ENCODE measurements at places on chromosomes 16 and 17.

GRCh38 chr17:36869856-36870719 is 67.2 kb upstream of the LHX1 start:
- no peak for DNase-seq

DNA sequence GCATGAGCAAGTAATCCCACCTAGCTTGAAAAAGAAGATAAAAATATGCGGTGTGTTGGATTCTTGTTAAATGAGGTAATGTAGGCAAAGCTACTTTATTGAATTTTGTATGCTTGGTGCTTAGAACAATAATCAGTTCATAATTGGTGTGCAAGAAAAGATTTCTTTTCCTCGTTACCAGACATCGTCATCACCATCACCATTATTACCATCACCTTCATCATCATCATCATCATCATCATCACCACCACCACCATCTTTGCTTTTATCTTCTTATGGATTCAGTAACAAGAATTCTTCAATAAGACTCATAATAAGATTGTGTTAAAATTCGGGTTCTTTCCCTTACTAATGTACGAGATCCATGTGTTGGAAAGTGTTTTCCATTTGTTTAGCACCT is 173.7 kb downstream of the RBFOX1 start:
- DNase-seq: no peak

- DNase-seq: no peak
These were observed 11.5 kb upstream of the ZC3H18 start for GRCh38 chr16:88558457-88559442.

DNA sequence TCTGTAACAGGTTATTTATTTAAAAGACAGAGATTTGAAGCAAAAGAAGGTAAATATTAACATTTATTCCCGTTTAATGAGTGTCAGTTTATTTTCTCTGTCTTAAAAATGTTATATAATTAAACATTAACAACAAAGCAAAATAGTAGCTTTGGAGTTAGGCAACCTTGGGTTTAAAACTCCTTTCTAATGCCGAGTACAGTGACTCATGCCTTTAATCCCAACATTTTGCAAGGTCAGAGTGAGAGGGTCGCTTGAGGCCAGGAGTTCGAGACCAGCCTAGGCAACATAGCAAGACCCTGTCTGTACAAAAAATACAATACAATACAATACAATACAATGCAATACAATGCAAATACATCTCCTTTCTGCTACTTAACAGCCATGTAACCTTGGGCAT is 128.7 kb downstream of the CHD9 start:
- no peak for DNase-seq

- DNase-seq: no peak
These were observed 98.9 kb downstream of the CCT6B start for GRCh38 chr17:34862384-34862783.

- DNase-seq: no peak
These were observed 25.5 kb downstream of the MYO18A start for GRCh38 chr17:29154516-29155226.

GRCh38 chr16:51648526-51648925 is 497.5 kb upstream of the SALL1 start:
- DNase-seq: no peak

DNA sequence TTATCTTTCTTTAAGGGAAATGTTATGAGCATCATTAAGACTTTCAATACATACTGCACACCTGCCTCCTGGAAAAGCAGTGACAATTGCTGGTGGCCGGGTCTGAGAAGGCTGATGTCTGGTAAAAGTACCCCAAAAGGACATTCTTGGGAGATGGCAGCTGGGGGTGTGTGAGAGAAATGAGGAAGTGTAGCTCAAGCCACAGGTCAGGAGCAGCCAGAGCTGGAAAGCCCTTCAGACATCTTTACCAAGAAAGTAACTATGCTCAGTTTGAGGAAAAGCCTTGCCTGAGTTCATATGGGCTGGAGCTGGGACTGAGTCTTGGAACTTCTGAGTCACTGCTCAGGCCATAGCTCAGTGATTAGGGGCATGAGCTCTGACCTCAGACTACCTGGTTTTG is 94.7 kb upstream of the N4BP1 start:
- DNase-seq: no peak

DNA sequence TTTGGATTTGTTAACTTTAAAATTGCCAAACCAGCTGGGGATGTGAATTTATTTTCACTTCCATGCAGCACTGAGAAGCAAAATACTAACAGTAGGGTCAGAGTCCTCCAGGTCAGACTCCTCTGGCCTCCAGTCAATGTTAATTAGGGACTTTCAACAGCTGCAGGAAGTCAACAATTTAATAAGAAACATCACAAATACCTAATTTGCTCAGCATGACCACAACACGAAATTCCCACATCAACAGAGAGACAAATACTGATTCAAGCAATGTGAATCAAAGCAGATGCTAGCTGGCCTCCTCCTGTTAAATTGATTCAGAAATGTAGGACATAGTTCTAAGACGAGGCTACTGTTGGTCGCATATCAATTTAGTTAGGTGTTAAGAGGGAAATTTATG is 111.7 kb downstream of the ABCA8 start:
- DNase-seq: no peak

- DNase-seq: no peak
These were observed 607.3 kb upstream of the GOT2 start for GRCh38 chr16:59341368-59341767.

DNA sequence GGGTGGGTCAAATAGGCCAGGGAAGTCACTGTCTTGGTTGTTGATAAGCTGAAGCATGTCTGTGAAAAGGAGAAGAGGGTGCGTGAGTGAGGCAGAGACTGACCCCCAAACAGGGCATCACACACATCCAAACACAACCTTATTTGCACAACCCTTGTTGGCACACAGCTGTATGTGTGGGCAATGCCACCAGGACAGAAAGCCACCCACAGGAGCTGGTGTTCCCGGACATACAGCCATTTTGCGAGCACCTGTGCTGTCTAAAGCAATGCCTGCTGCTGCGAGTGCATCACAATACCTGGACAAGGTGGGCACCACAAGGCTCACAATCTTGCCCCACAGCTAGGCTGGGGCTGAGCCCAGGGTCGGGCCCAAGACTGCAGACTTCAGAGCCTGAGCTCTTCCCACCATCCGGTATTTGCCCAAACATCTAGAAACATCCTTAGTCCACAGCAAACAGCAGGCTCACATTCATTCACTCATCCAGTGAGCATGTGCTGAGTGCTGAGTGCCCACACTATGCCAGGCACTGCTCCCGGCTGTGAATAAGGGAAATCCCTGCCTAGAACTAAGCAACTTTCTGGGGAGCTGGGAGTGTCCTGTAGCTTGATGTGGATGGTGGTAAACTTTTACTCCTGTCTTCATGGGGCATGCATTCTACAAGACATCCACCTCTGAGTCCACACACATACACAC is 16.2 kb downstream of the SREBF1 start:
- DNase-seq: no peak

DNA sequence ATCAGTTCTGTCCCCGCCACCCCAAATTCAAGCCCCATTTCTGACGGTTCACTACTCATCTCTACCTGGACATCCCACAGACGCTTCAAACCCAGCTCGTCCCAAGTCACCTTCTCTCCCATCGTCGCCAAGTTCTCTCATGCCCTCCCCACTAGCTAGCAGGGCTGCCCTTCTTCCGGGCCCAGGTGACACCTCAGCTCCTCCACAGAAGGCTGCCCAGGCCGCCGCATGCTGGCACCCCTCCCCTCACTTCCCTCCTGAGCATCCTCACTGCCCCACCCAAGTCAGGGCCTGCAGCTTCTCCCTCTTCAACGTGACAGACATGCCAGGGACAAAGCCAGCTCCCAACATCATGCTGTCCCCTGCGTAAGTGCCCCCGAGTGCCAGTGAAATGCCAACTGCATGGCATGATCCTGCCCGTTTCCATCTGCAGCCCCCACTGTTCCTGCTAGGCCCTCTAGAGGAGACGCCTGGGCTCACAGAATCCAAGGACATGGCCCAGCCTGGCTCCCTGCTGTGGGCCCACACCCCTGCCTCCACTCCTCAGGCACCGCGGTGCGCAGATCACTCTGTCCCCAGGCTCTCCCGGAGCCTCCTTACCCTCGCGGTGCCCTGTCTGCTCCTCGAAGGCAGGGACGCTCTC is 5.9 kb downstream of the CYB561 start:
- no peak for DNase-seq

DNA sequence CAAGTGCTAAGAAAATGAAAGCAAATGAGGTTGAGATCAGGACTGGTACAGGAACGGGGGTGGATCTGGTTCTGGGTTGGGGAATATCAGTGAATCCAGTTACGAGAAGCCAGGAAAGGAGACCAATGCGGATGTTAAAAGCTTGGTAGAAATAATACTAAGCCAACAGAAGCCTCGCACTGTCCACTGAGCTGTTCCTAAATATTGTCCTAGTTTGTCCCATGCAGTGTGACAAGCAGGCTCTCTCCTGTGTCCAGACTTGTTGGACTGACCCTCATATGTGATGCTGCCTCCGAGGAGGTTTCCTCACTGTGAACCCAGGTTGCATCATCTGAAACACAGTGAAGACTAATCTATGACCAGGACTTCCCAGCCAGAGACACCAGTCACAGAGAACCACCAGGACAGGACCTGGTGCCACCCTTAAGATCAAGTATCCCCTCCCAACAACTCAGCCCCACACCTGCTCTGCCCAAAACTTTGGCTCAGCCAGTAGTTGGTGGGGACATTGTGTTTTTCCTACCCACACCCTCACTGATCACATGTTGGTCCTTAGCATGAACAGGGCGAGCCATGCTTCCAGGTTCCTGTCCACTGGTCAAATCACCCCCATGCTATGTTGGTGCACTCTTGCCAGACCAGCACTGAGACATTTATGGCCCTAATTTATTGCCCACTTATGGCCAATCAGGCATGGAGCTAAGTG is 32.7 kb upstream of the SCNN1B start:
- DNase-seq: no peak

GRCh38 chr17:56935461-56935860 is 21.6 kb upstream of the TRIM25 start:
- DNase-seq: no peak

- DNase-seq: peak; percentile 81
These were observed 13.5 kb downstream of the SPHK1 start for GRCh38 chr17:76397687-76398522.

DNA sequence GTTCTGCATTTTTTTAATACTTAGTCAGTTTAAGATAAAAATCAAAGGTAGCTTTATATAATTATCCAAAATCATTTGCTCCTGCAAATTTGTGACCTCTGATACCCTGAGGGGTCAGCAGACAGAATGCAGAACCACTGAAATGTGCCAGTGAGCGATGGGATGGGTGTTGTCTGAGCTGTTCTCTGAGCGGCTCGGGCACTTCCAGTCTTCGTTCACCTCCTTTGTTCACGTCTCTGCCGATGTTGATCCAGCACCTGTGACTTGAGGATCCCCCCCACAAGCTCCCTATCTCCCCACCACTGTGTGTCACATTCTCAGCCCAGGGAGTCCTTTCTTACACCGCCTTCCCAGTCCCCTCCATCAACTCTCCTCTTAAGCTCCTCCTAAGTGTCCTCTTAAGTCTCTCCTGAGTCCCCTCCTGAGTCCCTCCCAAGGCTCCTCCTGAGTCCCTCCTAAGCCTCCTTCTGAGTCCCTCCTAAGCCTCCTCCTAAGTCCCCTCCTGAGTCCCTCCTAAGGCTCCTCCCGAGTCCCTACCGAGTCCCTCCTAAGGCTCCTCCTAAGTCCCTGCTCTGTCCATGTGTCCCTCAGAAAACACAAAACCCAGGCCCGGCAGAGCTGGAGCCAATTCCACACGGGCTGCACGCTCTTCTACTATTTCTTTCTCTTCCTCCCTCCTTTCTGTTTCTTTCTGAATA is 47.5 kb downstream of the RNF213 start:
- no peak for DNase-seq

DNA sequence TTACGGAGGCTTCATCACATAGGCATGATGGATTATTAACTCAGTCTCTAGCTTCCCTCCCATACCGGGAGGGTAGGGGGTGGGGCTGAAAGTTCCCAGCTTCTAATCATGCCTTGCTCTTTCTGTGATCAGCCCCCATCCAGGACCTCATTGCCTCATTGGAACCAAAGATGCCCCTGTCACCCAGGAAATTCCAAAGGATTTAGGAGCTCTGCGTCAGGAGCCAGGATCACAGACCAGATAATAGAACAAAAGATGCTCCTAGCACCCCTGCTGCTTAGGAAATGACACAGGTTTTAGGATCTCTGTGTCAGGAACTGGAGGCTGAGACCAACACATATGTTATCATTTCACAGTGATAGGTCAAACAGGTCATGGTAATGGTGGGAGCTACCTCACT is 9.7 kb downstream of the USB1 start:
- DNase-seq: no peak

GRCh38 chr17:72608436-72608835 is 484.1 kb downstream of the SLC39A11 start:
- DNase-seq: no peak

- DNase-seq: no peak
These were observed 290 bp upstream of the KRTAP4-1 start for GRCh38 chr17:41185001-41185400.

- no peak for DNase-seq
These were observed 3.0 kb downstream of the EVPLL start for GRCh38 chr17:18380471-18381157.

GRCh38 chr16:88769617-88770460 is 15.2 kb downstream of the PIEZO1 start:
- no peak for DNase-seq

- no peak for DNase-seq
These were observed 42.0 kb downstream of the AXIN2 start for GRCh38 chr17:65519462-65519861.

Measured in stimulated activated CD8-positive, alpha-beta memory T cell treated with anti-CD3 and anti-CD28 coated beads, Interleukin-4, amount 100 ng/mL, for 24 hours (primary cell).